ENCODE measurements at places on chromosomes 4 and X. TPM values are rescaled to one million over a fixed set of nuclear protein-coding genes. Genes with fewer than 3 reads are reported as not detected.

DNA sequence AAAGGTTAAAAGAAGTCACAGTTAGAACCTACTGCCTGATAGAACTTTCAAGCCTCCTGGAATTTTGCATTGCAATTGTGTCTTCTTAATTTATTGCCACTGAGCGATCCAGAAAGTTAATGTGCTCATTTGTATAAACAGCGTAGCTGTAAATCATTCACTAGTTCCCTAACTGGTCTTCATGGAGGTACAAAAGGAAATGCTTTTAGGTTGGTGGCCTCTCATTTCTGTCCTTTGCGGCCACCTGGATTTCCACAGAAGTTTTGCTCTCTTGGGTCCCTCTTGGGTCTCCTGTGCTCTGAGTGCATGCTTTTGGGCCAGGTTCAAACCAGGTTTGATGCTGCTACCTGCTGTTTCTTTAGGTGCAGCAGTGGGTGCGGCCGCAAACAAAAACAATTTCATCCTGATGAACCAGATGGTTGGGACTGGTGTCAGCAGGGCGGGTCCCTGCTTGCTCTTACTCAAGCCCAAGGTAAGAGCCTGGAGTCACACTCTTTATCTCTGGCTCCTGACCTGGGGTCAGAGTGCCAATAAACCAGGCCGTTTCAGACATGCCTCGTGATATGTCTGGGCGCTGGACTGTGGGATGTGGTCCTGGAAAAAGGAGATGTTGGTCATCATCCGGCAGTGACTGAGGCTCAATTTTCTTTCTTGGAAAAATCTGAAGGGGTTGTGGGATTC is 270.1 kb downstream of the PTTG2 start:
- no peak for DNase-seq

GRCh38 chrX:69987691-69988090 is 62.0 kb downstream of the AWAT2 start:
- no peak for DNase-seq

DNA sequence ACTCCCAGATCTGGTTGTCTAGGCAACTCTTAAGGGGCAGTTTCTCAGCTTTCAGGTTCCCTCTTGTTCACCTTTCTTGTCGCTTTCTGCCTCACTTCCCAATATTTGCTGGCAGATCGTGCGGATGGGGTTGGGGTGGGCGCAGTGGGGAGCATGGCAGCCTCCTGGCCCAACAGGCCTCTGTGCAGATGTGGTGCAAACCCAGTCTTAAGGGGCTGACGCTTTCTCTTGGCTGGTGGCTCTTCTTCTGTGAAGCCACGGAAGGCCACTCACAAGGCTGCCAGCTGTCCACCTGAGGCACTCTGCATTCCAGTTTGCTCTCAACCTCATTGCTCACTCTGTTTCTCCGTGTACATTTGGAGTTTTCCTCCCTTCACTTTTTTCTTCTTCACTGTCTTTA is 61.7 kb downstream of the NBDY start:
- no peak for DNase-seq

SSX2B gene
- not detected for total RNA-seq
